ENCODE measurements at places on chromosomes 5 and 9.

DNA sequence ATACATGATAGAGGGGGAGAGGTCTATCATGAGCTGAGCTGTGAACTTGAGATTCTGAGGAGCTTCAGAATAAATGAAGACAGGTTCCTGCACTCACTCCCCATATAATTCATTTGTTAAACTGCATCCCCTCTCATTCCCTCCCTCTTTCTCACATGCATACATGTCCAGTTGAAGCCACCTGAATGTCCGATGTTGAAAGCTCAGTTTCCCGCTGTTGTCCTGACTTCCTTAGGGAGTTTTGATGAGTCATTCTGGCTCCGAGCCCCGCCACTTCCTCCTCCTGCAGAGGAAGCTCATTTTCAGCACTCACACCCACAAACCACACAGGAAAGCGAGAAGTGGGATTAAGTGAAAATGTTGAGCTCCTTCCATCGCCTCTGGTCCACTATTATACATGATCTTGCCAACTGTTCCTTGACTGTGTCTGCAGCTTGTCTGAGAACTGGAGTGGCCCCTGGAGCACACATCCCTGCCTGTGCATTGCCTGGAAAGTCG, 121.2 kb downstream of the CEMIP2 start:
- DNase-seq, result peak; percentile 4

- DNase-seq, result peak; percentile 60
Measured at GRCh38 chr5:141094481-141095262, at the start of gene PCDHB2. PCDHB2 (plus strand) TSS chr5:141094615; CDS start chr5:141094791, 176 bp downstream.

DNA sequence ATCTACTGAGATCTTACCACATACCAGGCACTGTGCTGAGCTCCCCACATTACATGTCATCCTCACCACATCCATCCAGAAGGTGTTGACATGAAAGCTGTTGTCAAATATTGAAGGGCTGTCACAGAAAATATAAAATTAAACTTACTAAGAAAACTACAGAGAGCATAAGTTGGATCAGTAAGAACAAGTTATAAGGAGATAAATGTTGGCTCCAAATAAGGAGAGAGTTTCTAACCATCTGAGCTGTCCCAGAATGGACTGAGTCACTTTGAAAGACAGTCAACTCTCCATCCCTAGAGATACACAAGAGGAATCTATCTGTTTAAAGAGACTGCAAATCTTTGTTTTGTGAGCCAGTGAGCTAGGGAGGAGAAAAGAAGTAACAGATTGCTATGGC, 169.8 kb downstream of the DRD1 start:
- no peak for DNase-seq

GRCh38 chr9:116494815-116495634, 192.1 kb upstream of the TRIM32 start:
- DNase-seq, result no peak

GRCh38 chr9:16434526-16434925, 435.9 kb downstream of the BNC2 start:
- no peak for DNase-seq

DNA sequence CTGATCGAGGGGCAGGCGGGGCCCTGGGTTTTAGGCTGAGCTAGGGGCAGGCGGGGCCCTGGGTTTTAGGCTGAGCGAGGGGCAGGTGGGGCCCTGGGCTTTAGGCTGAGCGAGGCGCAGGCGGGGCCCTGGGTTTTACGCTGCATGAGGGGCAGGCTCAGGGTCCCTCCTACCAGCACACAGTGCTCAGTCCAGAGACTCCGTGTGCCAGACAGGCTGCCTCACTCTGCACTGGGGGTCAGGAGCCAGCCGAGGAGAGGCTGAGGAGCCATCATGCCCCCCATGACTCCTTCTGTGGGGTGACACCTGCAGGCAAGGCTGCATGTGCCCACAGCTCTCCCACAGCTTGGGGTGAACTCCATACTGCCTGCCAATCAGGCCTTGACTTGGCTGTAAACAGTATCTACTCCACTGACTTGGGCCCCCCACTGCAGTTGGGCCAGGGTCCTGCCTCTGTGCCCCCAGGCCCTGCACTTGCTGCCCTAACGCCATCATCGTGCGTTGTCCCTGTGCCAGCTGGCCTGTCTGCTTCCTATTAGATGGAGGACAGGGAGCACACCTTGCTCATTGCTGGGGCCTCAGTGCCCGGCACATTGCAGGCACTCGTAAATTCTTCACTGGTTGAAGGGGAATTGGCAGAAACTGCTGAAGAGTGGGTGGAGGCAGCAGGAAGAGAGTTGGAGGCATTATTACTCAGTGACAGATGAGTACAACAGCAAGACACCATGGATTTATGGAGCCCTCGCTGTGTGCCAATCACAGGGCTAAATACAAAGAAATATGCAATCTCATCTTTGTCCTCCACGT, 78.6 kb downstream of the AMBP start:
- no peak for DNase-seq

GRCh38 chr5:170330568-170331054, 33.0 kb upstream of the LCP2 start:
- DNase-seq, result no peak

DNA sequence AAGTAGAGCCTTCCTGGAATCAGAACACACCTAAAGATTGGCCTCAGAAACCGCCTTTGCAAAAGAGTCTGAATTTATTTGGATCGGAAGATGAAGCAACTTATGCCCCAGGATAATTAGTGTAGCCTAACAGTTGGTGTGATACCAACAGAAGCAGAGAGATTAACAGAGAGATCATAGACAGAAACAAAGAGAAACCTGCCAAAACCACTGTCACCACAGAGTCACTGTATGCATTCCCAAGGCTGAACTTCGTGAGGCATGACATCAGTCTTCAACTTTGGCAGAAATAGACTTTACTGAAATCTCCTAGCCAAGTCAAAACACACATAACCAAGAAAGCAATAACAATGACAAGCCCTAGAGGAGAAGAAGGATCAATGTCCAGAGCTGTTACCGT, 361.8 kb downstream of the ELAVL2 start:
- no peak for DNase-seq

DNA sequence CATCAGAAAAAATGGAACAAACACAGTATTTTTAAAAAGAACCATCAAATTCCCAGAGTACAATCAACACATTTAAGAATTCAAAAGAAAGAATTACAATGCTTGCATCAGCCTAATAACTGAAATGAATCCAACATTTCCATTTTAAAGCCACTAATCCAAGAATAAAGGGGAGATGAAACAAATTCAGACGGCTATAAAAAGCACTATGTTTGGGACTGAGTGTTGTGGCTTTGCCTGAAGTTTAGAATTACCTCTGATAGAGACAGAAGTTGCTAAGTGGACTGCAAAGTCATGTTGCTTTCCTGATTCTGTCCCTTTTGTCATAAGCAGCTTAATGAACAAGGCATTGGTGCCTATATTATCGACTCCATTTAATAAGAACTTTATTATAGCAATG, 135.4 kb upstream of the RGMB start:
- no peak for DNase-seq

- peak; percentile 10 for DNase-seq
Measured at GRCh38 chr5:149581192-149581861, at the start of gene ARHGEF37. ARHGEF37 (plus strand) TSS chr5:149581498; CDS start chr5:149597770, 16,272 bp downstream.

DNA sequence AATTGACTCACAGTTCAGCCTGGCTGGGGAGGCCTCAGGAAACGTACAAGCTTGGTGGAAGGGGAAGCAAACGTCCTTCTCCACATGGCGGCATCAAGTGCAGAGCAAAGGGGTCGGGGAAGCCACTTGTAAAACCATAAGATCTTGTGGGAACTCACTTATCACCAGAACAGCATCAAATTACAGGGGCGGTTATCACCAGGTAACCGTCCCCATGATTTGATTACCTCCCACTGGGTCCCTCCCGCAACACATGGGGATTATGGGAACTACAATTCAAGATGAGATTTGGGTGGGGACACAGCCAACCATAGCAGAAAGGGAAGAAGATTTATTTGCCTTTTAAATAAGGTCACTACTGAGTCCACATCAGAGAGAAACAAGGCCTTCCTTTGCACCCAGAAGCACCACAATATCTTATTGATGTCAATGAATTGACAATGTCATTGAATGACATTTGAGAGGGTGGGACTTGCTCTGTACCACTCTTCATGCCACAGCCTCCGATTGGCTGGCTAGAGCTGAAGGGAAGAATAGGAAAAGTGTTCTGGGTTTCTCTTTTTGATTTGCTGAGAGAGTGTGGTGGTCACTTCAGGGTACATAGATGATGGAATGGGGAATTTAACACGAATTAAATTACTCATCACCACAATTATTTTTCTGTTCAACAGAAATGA, 11.0 kb downstream of the SKP2 start:
- DNase-seq, result no peak

DNA sequence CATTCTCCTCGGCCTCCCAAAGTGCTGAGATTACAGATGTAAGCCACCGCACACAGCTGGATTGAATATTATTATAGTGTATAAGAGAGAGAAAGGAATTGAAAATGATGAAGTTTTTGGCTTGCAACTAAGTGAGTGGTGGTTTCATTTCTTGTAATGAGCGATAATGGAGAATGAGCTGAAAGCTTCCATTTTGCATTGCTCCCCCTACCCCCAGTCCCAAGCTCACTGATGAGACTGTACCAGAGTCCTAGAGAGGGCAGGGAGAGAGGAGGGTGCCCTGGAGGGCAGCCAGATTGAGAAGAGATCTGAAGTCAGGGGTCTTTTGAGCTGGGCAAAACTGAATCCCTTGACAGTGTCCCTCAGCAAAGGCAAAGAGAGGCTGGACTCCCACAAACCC, 38.5 kb upstream of the CTNNA1 start:
- DNase-seq, result no peak

GRCh38 chr5:173739741-173740140, 123.3 kb upstream of the BOD1 start:
- DNase-seq, result no peak

DNA sequence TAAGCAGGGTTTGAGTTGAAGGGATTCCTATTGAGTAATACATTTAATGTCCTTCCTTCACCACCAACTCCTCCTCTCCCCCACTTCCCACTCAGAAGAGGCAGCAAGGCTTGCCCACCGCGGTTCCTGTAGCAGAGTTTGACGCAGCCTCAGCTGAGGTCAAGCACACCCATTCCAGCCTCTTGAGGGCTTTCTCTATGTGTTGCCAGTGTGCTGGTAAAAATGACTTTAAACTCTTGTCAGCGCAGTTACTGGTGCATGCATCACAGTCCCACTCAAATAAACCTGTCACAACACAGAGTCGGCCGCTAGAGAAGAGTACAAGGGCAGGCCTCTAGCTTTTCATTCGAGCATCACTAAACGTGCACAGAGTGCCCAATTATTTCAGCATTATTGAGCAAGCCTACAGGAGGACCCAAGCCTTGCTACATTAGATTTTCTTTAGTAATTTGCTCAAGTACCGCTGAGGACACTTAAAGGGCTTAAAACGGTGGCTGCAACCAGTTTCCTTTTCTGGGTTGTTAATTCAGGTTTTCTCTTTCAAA, 79.6 kb downstream of the TLE4 start:
- no peak for DNase-seq

DNA sequence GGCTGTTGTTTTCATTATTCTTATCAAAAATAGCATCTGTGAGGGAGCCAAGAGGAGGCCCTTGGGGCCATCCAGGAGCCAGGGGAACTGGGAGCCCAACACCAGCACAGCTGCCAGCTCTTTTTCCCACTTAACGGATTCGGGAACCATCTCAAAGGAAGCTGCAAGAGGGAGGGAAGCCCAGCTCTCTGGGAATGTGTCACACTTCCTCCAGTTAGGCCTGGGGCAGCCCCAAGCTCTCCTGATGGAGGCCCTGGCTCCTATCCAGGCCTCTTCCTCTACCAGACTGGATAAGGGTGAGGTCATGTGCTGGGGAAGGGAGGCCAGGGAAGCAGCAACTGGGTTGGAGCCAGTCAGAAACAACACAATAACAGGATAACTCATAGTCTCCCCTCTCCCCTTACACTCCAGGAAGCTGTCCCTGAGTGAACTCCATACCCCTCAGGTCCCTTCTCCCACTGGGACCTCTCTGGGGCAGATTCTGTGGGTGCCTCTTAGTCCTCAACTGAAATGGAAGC, 12.7 kb downstream of the CSF2 start:
- peak; percentile 78 for DNase-seq

- DNase-seq, result no peak
Measured at GRCh38 chr9:693201-694091, 148.1 kb upstream of the DMRT1 start.

- DNase-seq, result no peak
Measured at GRCh38 chr5:149200355-149200754, 59.1 kb downstream of the ABLIM3 start.
